ENCODE measurements at places on chromosomes 4 and X.

DNA sequence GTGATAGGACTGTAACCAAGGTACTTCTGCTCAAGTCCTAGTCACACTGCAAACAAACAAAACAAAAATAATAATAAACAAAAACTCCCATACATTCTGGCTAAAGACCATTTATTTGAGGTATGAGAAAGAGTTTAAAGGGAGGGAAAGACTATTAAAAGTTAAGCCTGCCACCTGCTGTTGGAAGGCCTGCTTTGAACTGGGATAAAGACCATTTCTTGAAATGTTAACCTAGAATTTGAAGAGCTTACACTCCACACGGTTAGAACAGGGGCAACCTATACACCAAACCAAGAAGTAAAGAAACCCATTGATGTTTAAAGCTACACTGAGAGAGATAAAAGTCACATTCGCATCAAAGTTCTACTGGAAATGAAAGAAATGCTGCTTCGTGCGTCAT, 548.7 kb upstream of the DIPK2B start:
- DNase-seq: no peak

GRCh38 chr4:121541696-121542095, 155.1 kb downstream of the ANXA5 start:
- no peak for DNase-seq

GRCh38 chr4:72365016-72365415, 204.0 kb downstream of the ADAMTS3 start:
- DNase-seq: no peak

GRCh38 chrX:12225107-12225506, 86.8 kb downstream of the FRMPD4 start:
- DNase-seq: no peak

GRCh38 chr4:123452616-123453015, 56.0 kb downstream of the SPRY1 start:
- no peak for DNase-seq

GRCh38 chr4:183352546-183352945, 30.3 kb upstream of the CLDN24 start:
- peak; percentile 56 for DNase-seq

DNA sequence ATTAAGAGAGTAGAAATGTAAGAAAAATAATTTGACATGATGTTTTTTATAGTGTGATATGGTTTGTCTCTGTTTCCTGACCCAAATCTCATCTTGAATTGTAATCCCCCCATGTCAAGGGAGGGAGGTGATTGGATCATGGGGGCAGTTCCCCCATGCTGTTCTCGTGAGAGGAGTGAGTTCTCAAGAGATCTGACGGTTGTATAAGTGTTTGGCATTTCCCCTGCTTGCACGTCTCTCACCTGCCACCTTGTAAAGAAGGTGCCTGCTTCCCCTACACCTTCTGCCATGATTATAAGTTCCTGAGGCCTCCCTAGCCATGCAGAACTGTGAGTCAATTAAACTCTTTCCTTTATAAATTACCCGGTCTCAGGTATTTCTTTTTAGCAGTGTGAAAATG, 34.8 kb upstream of the EXOC1L start:
- DNase-seq: no peak

DNA sequence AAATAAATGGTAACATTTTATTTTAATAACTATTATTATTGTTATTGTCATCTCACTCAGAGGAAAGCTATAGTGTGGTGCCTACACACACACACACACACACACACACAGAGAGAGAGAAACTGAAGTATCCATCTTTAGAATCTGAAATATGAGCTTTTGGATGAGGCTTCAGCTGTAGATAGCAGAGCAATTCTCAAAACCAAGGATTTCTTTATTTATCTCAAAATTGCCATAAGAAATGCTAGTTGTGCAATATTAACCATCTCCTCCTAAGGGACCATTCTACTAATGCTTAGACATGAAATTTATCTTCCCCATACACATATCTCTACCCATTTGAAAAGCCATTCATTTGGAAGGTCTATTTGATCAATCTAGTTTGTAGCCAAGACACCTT, 50.1 kb upstream of the SGMS2 start:
- DNase-seq: no peak

- peak; percentile 84 for DNase-seq
These were observed 609 bp upstream of the SLC25A6 start for GRCh38 chrX:1392376-1393068.

GRCh38 chr4:73446336-73446938, 10.4 kb downstream of the AFP start:
- DNase-seq: peak; percentile 10

DNA sequence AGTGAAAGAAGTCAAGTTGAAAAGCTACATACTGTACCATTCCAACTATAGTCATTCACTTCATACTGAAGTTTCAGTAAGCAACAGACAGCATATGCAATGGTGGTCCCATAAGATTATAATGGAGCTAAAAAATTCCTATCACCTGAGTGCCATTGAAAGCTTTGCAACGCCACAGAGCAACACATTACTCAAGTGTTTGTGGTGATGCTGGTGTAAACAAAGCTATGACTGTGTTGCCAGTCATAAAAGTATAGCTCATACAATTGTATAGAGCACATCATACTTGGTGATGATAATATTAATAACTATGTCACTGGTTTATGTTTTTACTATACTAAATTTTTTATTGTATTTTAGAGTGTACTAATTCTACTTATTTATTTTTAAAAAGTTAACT, 78.9 kb downstream of the NAF1 start:
- no peak for DNase-seq

GRCh38 chr4:79217025-79217424, 108.8 kb downstream of the NAA11 start:
- DNase-seq: no peak

- no peak for DNase-seq
These were observed 124.9 kb downstream of the PCDH7 start for GRCh38 chr4:30844861-30845582.

DNA sequence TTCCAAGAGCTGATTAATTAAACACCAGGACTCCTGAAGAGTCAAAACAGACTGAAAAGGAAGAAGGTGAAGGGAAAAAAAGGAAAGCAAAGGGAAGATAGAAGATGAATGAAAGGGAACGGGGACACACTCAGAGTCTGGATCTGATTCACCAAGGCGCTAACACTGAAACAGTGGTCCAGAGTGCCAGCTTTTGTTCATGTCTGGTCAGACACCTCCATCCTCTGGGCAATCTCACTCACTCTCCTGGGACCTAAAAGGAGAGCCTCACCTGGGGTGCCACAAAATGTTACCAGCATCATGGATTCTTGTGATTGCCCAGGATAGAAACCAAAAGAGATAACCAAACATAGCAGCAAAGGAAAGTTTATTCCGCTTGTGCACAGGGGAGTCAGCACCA, 120.3 kb upstream of the AFF2 start:
- DNase-seq: no peak

DNA sequence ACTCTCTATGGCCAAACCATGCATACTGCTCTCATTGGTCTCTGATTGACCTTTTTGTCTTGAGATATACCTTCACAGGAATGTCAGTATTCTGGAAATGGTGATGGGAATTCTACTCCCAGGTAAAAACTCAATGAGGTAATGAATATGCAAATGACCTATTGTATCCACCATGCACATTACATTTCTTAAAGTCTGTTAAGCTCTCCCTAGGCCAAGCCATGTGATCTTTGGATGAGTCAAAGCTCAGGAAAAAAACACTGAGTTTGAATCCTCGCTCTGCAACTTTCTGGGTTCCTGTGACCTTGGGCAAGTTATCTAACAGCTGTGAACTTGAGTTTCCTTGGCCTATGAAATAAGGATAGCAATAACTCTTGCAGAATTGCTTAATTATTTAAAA, 175.4 kb downstream of the PPP1R2C start:
- DNase-seq: no peak

DNA sequence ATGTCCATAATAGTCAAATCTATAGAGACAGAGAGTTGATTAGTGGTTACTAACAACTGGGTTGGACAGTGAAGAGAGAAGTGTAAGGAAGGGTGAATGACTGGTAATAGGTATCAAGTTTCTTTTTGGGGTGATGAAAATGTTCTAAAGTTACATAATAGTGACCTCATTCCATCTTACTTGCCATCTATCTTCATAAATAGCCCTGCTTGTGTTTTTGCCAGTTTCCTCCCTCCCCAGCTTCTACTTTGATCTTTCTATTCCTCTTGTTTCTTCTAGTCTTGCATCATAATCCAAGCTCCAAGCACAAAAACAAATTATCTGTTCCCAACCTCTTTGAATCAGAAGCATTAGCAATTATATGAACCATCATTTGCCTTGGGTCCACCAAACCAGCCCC, 40.2 kb upstream of the TET2 start:
- no peak for DNase-seq

GRCh38 chr4:80144676-80145470, 52.4 kb upstream of the PRDM8 start:
- DNase-seq: no peak

DNA sequence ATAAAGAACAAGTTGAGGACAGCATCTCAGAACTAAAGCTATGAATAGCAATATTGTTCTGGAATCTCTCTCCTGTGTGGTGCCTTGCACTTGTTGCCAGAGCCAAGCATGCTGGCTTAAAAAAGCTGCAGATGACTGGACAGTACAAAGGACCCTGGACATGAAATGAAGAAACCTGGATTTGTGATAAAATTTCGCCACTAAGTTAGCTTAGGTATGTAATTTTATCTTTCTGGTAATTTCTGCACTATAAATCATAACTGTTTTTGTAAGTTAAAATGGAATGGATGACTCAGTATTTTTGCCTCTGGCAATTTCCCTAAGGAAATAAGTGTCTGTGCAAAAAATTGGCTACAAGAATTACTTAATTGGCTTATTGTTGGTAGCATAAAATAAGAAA, 317.2 kb downstream of the CAMK2D start:
- DNase-seq: no peak

- no peak for DNase-seq
These were observed 496.3 kb downstream of the PDGFC start for GRCh38 chr4:156475322-156475721.

DNA sequence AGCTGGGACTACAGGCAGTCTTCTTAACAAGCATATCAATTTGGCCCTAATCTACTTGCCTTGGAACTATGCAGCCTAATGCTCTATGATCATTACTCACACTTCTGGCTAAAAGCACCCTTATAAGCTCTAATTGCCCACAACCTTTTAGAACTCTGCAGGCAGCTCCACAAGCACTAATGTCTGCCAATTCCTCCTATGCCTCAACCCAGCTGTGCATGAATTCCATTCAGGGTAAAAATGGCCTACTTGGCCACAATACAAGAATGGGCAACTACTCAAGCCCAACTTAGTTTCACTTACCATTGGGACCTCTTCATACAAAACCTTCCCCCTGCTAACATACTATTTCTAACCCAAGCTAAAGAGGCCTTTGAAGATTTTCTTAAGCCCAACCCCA, 51.7 kb downstream of the ZNF718 start:
- no peak for DNase-seq

DNA sequence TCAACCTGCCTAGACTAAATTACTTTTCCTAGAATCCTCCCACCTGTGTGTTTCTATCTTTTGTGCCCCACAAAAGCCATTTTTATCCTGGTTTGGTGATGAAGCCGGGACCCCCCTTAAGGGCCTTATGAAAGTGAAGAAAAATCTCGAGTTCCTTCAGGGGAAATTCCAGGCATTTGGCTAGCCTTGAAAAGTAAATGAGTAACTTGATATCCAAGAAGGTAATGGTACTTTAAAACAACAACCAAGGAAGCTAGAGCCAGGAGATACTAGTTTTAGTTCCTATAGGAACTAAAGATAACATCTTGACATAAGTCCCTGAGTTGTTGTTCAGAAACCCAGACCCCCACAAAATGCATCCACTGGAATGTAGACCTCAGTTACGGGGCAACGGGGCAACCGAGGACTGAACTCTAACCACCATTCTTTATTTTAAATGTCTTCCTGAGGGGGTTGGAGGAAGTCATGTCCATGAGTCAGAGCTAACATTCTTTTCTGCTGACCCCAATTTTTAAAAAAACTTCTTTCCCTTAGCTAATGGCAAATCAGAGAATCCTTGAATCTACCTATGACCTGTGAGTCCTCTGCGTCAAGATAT, 73.9 kb downstream of the VCX3A start:
- no peak for DNase-seq

GRCh38 chrX:20514358-20514757, 247.6 kb upstream of the RPS6KA3 start:
- no peak for DNase-seq

DNA sequence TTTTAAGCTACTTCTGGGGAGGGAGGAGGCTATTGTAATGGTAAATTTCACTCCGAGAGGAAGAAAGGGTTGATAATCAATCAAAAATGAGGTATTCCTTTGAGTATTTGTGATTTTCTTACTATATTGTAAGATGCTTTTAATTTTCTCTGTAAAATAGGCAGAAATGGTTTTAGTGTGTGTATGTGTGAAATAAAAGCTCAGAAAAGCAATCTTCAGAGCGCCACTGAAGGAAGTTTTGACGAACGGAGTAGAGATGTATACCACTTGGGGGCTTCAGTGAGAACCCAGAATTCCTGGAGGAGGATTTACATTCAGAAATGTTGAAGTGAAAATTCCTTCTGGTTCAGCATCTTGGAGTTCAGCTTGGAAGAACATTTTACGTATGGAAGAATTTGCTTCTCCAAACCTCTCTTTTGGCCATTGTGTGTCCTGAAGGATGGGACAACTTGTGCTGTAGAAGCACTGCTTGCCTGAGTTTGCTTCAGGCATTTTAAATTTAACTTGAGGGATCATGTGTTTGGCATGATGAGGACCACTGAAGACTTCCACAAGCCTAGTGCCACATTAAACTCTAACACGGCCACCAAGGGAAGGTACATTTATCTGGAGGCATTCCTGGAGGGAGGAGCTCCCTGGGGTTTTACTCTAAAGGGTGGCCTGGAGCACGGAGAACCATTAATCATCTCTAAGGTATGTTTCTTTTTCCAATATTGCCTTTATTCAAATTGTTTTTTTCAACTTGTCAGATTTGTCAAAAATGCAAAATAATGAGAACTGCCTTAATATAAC, 695 bp downstream of the SHROOM3 start:
- no peak for DNase-seq

DNA sequence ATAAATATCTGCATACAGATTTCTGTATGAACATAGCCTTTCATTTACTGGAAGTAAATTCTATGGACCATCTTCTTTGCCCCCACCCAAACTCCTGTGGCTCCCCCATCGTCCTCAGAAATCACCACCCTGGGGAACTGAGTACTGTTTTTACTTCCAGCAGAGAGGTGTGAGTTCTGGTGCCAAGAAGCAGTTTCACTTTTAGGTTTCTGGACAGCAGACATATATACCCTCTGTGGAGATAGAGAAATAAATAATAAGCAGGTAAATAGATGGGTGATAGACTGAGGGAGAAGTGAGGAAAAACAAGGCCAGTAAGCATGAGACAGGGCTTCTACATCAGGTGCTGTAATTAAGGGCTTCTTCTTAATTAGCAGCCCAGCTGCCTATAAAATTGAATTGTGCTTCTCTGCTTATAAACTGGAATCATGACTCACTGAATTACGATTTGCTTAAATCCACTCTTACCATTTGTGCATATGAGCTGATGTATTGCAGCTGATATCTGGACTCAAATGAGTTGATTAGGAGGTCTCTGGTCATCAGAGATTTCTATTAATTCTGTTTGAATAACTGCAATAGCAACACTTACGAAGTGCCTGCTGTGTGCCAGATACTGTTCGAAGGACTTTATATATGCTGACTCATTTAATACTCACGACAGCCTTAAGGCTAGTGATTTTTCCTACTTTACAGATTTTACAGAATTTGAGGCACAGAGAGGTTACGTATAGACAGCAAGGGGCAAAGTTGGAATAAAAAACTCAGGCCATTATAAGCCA, 60.8 kb upstream of the DHX15 start:
- DNase-seq: no peak

Data from WERI-Rb-1 (cell line).